ENCODE measurements at places on chromosomes 3 and 15. TPM values are rescaled to one million over a fixed set of nuclear protein-coding genes. Genes with fewer than 3 reads are reported as not detected.

- DNase-seq, result peak; percentile 78
Observed at GRCh38 chr15:55289746-55290527, at the start of gene RAB27A. Gene RAB27A, minus strand, starts transcription at chr15:55289813. Its CDS starts 54,879 bp downstream, at chr15:55234934.

DNA sequence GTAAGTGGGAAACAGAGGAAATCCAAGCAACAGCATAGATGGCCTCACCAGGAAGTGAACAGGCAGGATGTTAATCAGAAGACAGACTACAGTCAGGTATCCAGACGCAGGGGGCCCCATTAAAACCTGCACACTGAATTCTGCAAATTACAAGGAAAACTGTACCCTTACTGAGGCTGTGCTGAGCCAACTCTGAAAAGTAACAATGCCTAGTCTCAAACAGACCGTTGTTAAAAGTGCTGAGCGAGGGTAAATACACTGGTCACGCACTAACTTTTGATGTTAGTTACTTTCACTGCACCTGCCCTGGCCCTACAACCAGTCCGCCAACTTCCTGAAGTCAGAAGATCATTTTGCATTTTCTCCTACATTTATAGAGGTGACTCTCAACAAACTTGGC, 1.0 kb downstream of the TAMM41 start:
- DNase-seq, result no peak

DNA sequence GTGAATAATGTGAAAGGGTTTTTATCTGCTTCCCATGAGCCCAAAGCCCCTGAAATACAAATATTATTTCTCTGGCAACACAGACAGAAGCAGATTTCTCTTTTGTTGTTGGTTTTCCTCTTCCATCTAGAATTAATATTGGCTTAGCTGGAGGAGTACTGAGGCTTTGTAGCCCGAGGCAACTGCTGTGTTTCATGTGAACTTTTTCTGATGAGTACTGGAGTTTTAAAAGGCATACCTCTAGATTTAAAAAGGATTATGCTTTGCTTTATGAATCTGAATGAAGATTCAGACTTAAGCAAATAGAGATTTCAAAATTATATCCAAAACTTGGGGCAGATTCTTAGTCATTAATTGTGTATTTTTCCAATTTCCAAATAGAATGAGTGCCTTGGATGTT, 50.9 kb downstream of the IQCH start:
- no peak for DNase-seq

Gene MASP1
- 5.6 TPM for polyA plus RNA-seq

Gene P2RY1
- 10.3 TPM for polyA plus RNA-seq

Gene STRA6
- 7.1 TPM for polyA plus RNA-seq

Gene WDR93
- polyA plus RNA-seq, result 1.9 TPM

Gene SNX22
- 2.1 TPM for polyA plus RNA-seq

Measured in right lung (tissue), 10 donors.